Cardiac muscle cell (in vitro differentiated cells and primary cell): ENCODE measurements at places on chromosomes 3 and 15. TPM values are rescaled to one million over a fixed set of nuclear protein-coding genes. Genes with fewer than 3 reads are reported as not detected.

The CSPG4 gene
- total RNA-seq: 17.2 and 30.6 TPM in 2 replicates

The KBTBD13 gene
- 3.3 and 5.0 TPM in 2 replicates for total RNA-seq

The CFAP100 gene
- total RNA-seq: not detected in 2 replicates

The SLC28A2 gene
- total RNA-seq: not detected in 2 replicates

The SENP8 gene
- total RNA-seq: 4.2 and 4.6 TPM in 2 replicates

The TMIE gene
- total RNA-seq: 0.63 and 0.85 TPM in 2 replicates

The VPS13C gene
- 13.8 and 31.8 TPM in 2 replicates for total RNA-seq

The ADIPOQ gene
- total RNA-seq: not detected in 2 replicates

The GJD2 gene
- total RNA-seq: 0.45 and 0.56 TPM in 2 replicates

The ALPK3 gene
- total RNA-seq: 44.6 and 52.1 TPM in 2 replicates

The CTXN2 gene
- total RNA-seq: not detected in 2 replicates

The CCDC12 gene
- total RNA-seq: 43.9 and 53.8 TPM in 2 replicates

The TMEM158 gene
- total RNA-seq: 0.83 and 2.2 TPM in 2 replicates

The BNC1 gene
- 4.5 and 4.7 TPM in 2 replicates for total RNA-seq

The WNT7A gene
- not detected in 2 replicates for total RNA-seq

The NRROS gene
- 1.3 and 1.6 TPM in 2 replicates for total RNA-seq

The EIF5A2 gene
- total RNA-seq: 1.3 and 2.6 TPM in 2 replicates

The PCLAF gene
- total RNA-seq: 4.7 and 7.5 TPM in 2 replicates

The NPTN gene
- total RNA-seq: 243 and 360 TPM in 2 replicates

The ULK3 gene
- 39.5 and 52.4 TPM in 2 replicates for total RNA-seq

The ZMYND10 gene
- total RNA-seq: 0.56 and 2.8 TPM in 2 replicates

The ACY1 gene
- total RNA-seq: 87.7 and 99.7 TPM in 2 replicates

The RPS17 gene
- total RNA-seq: 1,419 and 2,366 TPM in 2 replicates

The POTEB3 gene
- not detected in 2 replicates for total RNA-seq

The MYO1E gene
- 22.0 and 26.0 TPM in 2 replicates for total RNA-seq

The RARRES1 gene
- total RNA-seq: 0.33 and 0.39 TPM in 2 replicates

The PTH1R gene
- 101 and 121 TPM in 2 replicates for total RNA-seq

The GOLGA6L25 gene
- not detected in 2 replicates for total RNA-seq
